ENCODE measurements at places on chromosomes 6 and 20.

- no peaks in the 10 kb centered on the region for H3K27me3 ChIP-seq
- H3K4me1 ChIP-seq: no peaks in the 10 kb centered on the region
- DNase-seq: no peak
- no peak overlapping the region for H3K4me3 ChIP-seq
- H3K27ac ChIP-seq: no peak overlapping the region
These were observed 22.8 kb upstream of the SLC23A2 start for GRCh38 chr20:5024103-5024502.

DNA sequence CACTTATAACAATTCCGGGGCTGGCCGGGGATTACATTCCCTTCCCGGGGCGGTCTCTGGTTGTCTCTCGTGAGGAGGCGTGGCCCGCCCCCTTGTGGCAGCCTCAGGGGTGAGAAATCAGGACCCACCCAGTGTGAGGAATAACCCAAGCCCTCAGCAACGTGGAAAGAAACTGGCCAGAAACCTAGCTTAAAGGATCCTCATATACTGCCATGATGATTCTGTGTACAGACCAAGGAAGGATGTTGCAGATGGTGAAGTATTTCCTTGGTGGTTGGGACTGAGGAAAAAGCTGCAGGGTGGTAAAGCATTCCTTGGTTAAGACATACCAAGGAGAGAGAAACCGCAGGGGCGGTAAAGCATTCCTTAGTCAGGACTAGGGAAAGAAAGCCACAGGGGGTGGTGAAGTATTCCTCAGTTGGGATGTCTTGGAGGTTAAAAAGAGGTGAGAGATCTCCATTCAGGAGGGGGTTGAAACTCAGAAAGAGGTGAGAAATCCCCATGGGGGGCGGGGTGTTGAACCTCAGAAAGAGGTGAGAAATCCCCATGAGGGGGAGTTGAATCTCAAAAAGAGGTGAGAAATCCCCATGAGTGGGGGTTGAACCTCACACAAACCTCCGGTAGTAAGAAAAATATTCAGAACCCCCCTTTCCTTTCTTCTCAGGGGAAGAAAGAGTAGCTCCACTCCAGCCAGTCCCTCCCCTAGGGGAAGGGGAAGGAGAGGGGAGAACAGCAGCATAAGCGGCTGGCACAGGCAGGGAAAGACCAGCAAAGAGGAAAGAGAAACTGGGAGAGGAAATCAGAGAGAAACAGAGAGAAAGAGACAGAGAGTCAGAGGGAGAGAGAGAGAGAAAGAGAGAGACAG lies 238.1 kb downstream of the RNGTT start:
- H3K4me1 ChIP-seq: no peaks in the 10 kb centered on the region
- no peak for DNase-seq

GRCh38 chr6:146739696-146740095 lies 140.9 kb downstream of the ADGB start:
- no peak overlapping the region for H3K27ac ChIP-seq
- no peaks in the 10 kb centered on the region for H3K4me1 ChIP-seq
- H3K4me3 ChIP-seq: no peak overlapping the region
- H3K36me3 ChIP-seq: no peaks in the 10 kb centered on the region

DNA sequence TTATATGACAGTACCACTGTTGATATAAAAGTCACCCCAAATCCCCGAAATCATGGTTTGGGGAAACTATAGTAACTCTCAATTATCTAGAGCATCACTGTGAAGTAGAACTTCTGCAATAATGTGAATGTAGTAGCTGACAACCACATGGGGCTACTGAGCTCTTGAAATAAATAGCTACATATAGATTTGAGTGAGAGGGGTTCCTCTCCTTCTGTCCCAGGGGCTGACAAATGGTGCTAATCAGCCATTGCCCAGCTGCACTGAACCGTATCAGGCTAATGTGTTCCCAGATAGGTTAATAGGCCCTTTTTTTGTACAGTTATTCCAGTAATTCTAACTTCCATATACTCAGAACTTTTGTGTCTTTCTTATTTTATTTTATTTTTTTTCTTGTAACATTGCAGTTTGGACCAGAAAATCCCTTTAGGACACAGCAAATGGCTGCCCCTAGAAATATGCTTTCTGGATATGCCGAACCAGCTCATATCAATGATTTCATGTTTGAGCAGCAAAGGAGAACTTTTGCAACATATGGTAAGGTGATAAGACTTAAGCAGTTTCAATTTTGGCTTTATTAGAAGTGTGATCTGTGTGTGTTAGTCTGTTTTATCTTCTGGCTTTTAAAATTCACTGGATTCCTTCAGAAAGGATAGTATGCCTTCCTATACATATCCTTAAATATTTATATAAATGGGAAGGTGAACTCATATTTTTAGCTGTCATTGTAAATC lies 21.1 kb downstream of the CDC40 start:
- no peaks in the 10 kb centered on the region for H3K4me1 ChIP-seq
- H3K27ac ChIP-seq: no peak overlapping the region
- no peaks in the 10 kb centered on the region for H3K27me3 ChIP-seq
- H3K4me3 ChIP-seq: no peak overlapping the region
- H3K36me3 ChIP-seq: peaks cover 4% of the 10 kb centered on the region
- no peak for DNase-seq

DNA sequence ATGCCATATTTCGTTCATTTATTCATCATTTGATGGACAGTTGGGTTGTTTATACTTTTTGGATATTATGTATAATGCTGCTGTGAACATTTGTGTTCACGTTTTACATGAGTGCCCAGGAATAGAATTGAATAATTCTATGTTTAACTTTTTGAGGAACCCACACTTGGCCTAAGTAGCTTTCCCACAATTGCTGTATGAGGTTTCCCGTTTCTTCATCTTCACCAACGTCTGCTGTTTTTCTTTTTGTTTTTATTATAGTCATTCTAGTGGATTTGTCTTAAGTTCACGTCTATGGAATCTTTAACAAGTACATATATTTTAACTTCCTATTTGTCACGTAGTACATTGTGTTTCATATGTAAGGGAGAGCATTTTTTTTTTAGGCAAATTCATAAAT lies 110.3 kb downstream of the JARID2 start:
- no peak for DNase-seq
- no peaks in the 10 kb centered on the region for H3K36me3 ChIP-seq
- H3K4me3 ChIP-seq: no peak overlapping the region
- no peaks in the 10 kb centered on the region for H3K27me3 ChIP-seq
- no peak overlapping the region for H3K27ac ChIP-seq

DNA sequence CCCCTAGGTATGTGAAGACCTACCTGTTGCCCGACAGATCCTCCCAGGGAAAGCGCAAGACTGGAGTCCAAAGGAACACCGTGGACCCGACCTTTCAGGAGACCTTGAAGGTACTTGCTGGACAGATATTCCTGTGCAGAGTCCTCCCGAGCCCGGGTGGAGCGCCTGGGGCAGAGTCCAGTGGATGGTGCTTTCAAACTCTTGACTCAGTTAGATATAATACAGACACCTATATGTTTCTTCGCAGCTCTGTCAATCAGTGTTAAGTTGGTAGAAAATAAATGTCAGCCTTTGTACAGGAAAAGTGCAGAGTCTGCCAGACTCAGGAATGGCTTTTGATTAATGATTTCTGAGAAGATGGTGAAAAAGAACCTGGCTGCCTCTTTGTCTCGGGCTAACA lies 67.2 kb downstream of the EZR start:
- H3K4me1 ChIP-seq: no peaks in the 10 kb centered on the region
- DNase-seq: no peak
- peaks cover 32% of the 10 kb centered on the region for H3K36me3 ChIP-seq
- no peak overlapping the region for H3K27ac ChIP-seq
- no peak overlapping the region for H3K4me3 ChIP-seq

DNA sequence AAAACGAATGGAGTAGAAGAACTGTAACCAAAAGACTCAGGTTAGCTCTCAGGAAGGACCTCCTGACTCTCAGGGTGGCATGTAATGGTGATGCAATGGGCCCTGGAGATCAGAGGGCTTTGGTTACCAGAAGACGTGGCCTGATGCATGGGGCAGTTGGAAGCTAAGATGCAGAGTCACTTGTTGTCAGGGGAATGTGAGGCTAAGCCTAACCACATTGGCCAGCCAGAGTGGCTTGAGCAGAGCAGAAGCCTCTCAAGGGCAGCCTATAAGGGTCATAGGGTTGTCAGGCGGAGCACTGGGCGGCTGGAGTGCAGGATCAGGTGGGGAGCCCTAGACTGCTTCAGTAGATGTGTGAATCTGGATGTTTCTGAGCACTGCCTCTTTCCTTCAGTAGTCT lies 5.9 kb downstream of the CNBD2 start:
- H3K27ac ChIP-seq: no peak overlapping the region
- no peaks in the 10 kb centered on the region for H3K4me1 ChIP-seq

- peaks cover 11% of the 10 kb centered on the region for H3K36me3 ChIP-seq
- DNase-seq: no peak
- H3K27me3 ChIP-seq: no peaks in the 10 kb centered on the region
- peak overlapping the region; percentile 74 for H3K27ac ChIP-seq
These were observed 636 bp downstream of the SRF start for GRCh38 chr6:43171707-43172103.

- H3K36me3 ChIP-seq: peaks cover 44% of the 10 kb centered on the region
- H3K4me1 ChIP-seq: peaks cover 19% of the 10 kb centered on the region
- H3K27ac ChIP-seq: no peak overlapping the region
- no peak for DNase-seq
- no peak overlapping the region for H3K4me3 ChIP-seq
These were observed 6.7 kb downstream of the MTCH1 start for GRCh38 chr6:36979347-36979742.

- DNase-seq: no peak
- H3K4me3 ChIP-seq: no peak overlapping the region
- H3K27me3 ChIP-seq: no peaks in the 10 kb centered on the region
- no peak overlapping the region for H3K27ac ChIP-seq
- H3K4me1 ChIP-seq: peaks cover 4% of the 10 kb centered on the region
These were observed 7.5 kb downstream of the SNHG17 start for GRCh38 chr20:38427655-38428023.

- no peaks in the 10 kb centered on the region for H3K27me3 ChIP-seq
- no peak overlapping the region for H3K27ac ChIP-seq
- DNase-seq: no peak
- H3K4me3 ChIP-seq: no peak overlapping the region
- peaks cover 9% of the 10 kb centered on the region for H3K4me1 ChIP-seq
These were observed 30.5 kb downstream of the COL20A1 start for GRCh38 chr20:63323357-63323981.

DNA sequence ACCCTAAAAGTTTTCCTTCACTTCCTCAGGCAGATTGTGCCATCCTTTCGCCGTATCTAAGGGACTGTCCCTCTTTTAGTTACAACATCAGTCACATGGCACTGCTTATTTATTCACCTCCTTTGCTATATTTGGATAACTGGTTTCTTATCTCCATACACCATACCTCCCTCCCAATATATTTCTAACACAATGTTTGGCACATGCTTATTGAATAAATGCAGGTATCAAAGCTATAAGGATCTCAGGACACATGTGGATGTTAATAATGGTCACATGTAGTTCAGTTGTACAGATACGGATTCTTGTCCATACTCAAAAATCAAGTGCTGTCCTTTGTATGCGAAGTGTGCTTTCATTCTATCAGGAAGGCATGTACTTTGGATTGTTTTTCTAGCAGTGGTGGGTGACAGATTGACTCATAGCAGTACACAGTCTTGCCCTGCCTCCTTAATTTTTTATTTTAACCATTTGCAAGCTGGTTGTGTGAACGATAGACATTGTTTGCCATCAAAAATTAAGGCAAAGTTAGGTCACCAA lies 407.1 kb upstream of the RUNX2 start:
- no peaks in the 10 kb centered on the region for H3K36me3 ChIP-seq
- no peak overlapping the region for H3K27ac ChIP-seq
- DNase-seq: no peak
- no peak overlapping the region for H3K4me3 ChIP-seq
- H3K27me3 ChIP-seq: no peaks in the 10 kb centered on the region

DNA sequence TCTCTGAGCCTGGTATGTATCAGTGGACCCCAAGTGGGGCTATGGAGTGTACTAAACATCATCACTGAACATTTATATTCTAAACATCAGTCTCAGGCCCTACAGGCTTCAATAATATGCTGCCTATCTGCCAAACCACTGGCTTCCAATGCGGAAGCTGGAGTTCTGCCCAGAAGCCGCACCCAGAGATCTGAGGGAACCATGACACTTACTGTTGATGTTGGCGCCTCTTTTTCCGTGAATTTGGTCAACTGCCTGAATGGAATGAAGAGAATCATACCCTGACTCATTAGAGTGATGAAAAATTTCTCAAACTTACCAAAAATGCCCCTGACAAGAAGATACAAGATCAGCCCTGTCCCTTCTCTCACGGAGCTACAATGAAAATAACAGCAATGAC lies 66.2 kb downstream of the SLC22A23 start:
- DNase-seq: no peak
- H3K36me3 ChIP-seq: no peaks in the 10 kb centered on the region
- no peaks in the 10 kb centered on the region for H3K27me3 ChIP-seq
- no peaks in the 10 kb centered on the region for H3K4me1 ChIP-seq

GRCh38 chr6:89611666-89612065 lies 26.9 kb downstream of the LYRM2 start:
- DNase-seq: no peak
- H3K27ac ChIP-seq: no peak overlapping the region
- H3K36me3 ChIP-seq: no peaks in the 10 kb centered on the region
- H3K4me3 ChIP-seq: no peak overlapping the region

- H3K4me3 ChIP-seq: no peak overlapping the region
- no peaks in the 10 kb centered on the region for H3K4me1 ChIP-seq
- no peak for DNase-seq
- H3K36me3 ChIP-seq: no peaks in the 10 kb centered on the region
These were observed 6.3 kb upstream of the CDSN start for GRCh38 chr6:31126396-31127175.

GRCh38 chr20:52143277-52143676 lies 48.3 kb downstream of the ZFP64 start:
- H3K27ac ChIP-seq: no peak overlapping the region
- no peak overlapping the region for H3K4me3 ChIP-seq
- H3K27me3 ChIP-seq: no peaks in the 10 kb centered on the region
- no peak for DNase-seq

- H3K4me3 ChIP-seq: no peak overlapping the region
- no peaks in the 10 kb centered on the region for H3K36me3 ChIP-seq
- no peak for DNase-seq
- no peak overlapping the region for H3K27ac ChIP-seq
These were observed 46.9 kb upstream of the ARMC2 start for GRCh38 chr6:108801366-108801765.

- no peak for DNase-seq
- no peaks in the 10 kb centered on the region for H3K36me3 ChIP-seq
- no peak overlapping the region for H3K4me3 ChIP-seq
- H3K27ac ChIP-seq: no peak overlapping the region
These were observed 12.2 kb upstream of the PRND start for GRCh38 chr20:4709261-4710105.

DNA sequence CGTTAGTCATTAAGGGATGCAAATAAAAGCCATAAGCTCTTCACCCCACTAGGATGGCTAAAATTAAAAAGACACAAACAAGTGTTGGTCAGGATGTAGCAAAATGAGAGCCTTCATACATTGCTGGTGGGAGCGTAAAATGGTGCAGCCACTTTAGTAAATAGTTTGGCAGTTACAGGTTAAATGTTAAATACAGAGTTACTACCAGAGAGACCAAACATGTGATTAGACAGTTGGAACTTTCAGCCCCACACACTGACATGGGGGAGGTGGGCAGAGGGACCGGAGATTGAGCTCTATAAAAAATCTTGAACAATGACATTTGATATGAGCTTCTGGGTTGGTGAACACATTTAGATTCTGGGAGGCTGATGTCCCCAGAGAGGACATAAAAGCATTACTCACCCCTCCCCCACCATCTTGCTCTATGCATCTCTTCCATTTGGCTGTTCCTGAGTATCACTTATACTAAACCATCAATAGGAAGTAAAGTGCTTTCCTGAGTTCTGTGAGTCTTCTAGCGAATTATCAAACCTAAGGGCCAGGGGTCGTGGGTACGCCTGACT lies 20.4 kb upstream of the ZNF318 start:
- H3K4me3 ChIP-seq: no peak overlapping the region
- H3K4me1 ChIP-seq: peaks cover 21% of the 10 kb centered on the region
- no peaks in the 10 kb centered on the region for H3K27me3 ChIP-seq
- H3K27ac ChIP-seq: no peak overlapping the region

Measured in effector memory CD4-positive, alpha-beta T cell (primary cell).